Type B pancreatic cell (in vitro differentiated cells): ENCODE measurements at places on chromosomes 4 and X. TPM values are rescaled to one million over a fixed set of nuclear protein-coding genes. Genes with fewer than 3 reads are reported as not detected.

HMGN5 gene
- 2.7 and 6.4 TPM in 2 replicates for total RNA-seq

FGF5 gene
- total RNA-seq = 0.75 and 0.76 TPM in 2 replicates

SEC31A gene
- total RNA-seq = 233 and 295 TPM in 2 replicates

MAGEC1 gene
- total RNA-seq = not detected in 2 replicates
